Activated effector memory CD4-positive, alpha-beta T cell treated with Interleukin-2 at 50 U/mL for 16 hours (primary cell): ENCODE measurements at places on chromosomes 2 and 18.

- no peak for DNase-seq
These were observed 46.0 kb downstream of the CAVIN2 start for GRCh38 chr2:191800874-191801273.

- no peak for DNase-seq
These were observed 10.2 kb upstream of the FAP start for GRCh38 chr2:162253435-162253834.

DNA sequence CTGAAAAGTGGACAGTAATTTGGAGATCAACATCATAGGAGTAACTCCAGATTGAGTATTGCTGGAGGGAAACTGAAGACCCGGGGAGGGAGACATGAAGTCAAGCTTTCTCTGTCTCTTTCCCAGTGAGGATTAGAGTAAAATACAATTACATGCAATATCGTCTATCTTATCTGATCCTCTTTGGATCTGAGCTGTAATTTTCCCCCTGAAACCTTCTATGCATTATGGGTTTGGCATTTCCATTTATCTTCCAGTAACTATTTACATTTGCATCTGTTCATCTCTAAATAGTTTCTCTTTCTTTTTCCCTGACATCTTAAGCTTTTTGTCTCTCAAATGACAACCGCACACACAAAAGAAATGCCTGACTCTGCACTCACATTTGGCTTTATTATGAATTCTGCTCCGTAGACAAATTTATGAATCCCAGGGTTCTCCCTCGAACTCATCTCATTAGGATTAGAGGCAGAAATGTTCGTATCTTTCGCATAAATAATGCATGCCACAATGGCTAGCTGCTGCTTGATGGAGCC is 113.1 kb downstream of the SPP2 start:
- DNase-seq: no peak

- no peak for DNase-seq
These were observed 261.1 kb downstream of the KCNE4 start for GRCh38 chr2:223313101-223313500.

GRCh38 chr18:78908462-78909260 is 71.0 kb upstream of the SALL3 start:
- no peak for DNase-seq

DNA sequence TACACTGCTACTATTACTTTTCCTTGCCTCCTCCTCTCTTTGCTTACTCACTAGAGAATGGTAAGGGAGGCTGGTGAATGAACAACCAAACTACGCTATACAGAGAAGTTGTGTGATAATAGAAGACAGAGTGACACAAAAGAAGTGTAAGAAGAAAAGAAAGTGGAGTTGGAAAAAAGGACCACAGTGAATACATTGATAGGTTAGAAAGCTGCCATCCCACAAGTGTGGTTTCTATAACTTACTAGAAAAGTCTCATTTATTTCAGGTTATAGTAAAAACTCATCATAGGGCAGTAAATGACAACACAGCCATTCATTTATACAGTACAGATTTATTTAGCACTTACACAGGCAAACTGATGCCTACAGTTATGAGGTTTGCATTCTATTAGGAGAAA is 77.3 kb downstream of the TTC21B start:
- DNase-seq: no peak

- no peak for DNase-seq
These were observed 60.2 kb downstream of the CHRNA1 start for GRCh38 chr2:174704061-174704460.

DNA sequence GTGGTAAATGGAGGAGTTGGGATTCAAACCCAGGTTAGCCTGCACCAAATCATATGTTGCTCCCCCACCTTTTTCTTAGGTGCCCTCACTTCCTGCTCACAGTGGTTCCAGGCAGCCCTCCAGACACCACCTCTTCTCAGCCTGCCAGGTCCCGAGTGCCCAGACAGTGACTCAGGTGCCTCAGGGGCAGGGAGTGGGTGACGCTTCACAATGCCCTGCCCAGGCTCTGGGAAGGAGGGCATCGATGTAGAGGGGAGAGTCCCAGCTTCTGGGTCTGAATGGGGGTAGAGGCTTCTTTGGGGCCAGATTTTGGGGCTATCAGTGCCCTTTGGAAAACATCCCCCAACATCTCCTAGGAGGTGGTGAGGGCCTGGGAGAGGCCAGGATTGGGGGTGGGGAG is 5.2 kb upstream of the DNAJB2 start:
- DNase-seq: no peak

DNA sequence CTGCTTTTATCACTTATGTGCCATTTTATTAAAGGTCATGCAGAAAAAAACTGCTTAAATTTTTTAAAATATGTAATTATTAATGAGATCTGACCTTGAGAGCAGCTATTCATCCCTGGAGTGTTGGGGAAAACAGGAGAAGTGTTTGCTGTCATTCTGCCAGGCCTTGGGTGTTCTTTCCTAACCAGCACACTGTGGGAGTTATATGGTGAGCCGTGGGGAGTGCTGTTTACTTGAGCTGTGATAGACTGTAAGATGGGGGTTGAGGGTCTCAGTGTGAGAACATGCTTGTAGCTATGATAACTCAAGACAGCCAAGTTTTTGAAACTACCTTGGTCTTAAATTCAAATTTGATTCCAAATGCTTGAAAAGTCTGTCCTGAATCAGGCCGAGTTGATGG is 101.3 kb upstream of the ARHGAP28 start:
- DNase-seq: no peak

DNA sequence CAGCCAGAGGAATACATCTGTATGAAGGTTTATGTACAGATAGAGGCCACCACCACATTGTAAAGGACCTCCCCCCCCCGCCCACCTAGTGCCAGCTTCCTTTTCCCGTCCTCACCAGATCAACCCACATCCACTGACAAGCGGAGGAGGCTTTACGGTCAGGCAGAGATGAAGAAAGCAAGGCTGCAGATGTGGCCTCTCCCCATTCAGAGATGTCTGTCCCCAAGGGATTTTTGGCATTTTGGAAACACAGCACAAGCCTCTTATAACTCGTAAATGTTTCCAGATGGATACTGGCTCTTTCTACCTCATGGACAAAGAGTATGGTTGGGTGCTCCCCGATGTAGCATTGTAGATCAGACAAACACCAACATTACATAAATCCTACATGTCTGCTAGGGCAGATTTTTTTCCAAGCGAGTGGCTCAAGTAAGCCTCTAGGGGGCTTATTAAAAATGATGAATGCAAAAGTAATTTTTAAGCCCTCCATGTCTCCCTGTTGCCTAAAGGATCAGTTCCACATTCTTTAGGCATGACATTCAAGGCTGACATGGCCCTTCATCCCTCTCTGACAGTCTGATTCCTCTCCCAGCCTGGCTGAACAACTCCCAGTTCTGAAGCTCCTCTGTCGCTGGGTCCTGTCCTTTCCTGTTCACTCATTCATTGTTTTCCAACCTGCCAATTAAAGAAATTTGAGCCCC is 11.7 kb downstream of the VIT start:
- no peak for DNase-seq

- DNase-seq: no peak
These were observed 259.8 kb upstream of the ATP5MC3 start for GRCh38 chr2:175441181-175441761.

- no peak for DNase-seq
These were observed 2102.3 kb upstream of the CELF4 start for GRCh38 chr18:39667905-39668304.

DNA sequence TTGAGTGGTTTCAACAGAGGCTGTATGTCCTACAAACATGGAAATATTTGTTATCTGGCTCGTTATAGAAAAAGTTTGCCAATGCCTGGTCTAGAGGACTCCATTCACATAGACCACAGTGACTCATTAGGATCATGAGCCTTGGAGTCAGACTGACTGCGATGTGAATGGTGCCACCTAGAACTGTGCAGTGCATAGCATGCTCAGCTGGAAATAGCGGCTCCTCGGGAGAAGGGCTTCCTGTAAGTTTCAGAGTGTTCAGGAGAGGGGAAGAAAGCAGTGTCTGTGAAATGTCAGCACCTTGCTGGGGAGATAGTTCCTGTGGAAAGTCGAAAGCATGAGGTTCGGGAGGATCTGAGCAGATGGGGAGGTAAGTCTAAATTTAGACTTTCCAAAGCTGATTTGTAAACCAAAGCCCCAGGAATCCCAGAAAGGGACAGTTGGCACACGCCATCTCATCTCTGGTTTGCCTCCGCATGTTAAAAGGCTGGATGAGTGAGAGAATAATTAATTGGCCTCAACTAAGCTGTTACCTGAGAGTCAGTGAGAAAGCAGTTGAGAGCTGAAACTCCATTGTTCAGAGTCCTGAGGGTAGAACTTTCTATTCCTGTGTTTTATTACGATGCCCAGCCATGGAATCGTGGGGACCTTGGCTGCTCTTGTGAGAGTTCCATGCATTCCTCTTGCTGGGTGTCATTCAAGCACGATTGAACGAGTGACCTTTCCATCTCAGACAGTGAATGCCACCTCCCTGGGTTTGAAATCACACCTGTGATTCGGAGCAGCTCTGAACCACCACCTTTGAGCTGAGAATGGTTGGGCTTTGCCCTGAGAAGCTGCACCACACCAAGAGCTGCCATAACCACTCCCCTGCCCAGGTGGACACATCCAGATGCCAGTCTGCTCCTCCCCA is 99.5 kb downstream of the MAPK4 start:
- no peak for DNase-seq

- DNase-seq: no peak
These were observed 12.6 kb downstream of the SLC20A1 start for GRCh38 chr2:112658301-112658700.

- no peak for DNase-seq
These were observed 168.9 kb upstream of the RMP24 start for GRCh38 chr18:35803551-35803950.

DNA sequence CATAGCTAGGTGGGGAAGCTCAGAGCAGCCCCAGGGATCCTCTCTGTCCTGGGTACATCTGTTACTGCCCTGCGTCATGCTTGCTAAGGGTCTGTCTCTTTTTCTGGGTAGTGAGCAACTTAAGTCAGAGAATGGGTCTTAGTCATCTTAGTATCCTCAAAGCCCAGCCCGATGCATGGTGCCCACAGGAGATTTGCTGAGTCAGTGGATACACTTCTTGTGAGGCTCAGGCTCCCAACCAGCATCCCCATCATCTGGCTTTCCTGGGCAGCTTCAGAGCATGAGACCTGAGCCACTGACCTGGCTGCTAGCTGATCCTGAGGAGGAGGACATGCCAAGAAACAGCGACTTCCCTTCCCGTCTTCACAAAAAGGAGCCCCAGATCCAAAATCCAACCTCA is 10.0 kb downstream of the FOXI3 start:
- DNase-seq: no peak

DNA sequence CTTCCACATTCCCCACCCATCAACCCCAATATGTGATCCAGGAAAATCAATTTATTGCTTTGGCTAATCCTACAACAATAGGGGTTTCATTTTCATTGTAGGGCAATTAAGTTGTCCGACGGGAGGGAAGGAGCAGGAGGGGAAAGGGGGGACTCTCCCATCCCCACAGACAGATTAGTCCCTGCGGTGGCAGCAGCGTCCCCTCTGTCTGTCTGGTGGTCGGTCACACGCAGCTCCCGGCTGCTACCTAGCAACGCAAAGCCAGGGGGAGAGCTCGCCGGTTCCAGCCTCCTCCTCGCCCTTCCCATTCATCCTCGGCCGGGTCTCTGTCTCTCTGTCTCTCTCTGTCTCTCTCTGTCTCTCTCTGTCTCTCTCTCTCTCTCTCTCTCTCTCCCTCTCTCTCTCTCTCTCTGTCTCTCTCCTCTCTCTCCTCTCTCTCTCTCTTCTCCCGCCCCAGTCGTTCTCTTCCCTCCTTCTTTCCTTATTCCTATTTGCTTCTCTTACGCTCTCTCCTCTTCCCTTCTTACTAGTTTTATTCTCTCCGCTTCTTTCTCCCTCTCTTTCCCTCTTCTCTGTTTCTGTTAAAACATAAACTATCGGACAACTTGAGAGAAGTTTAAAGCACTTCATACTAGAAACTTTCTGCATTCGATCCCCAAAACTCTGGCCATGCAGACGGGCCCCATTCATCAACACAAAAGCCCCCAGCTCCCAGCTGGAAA is 1.2 kb downstream of the LRP2 start:
- no peak for DNase-seq

- no peak for DNase-seq
These were observed 691.3 kb downstream of the LRP1B start for GRCh38 chr2:141439524-141439923.

- DNase-seq: no peak
These were observed 356.1 kb upstream of the ZEB2 start for GRCh38 chr2:144876013-144876412.

GRCh38 chr2:26560892-26561291 is 80.3 kb downstream of the CIB4 start:
- no peak for DNase-seq

- DNase-seq: peak; percentile 29
These were observed 780 bp downstream of the HTRA2 start for GRCh38 chr2:74530239-74531187.

- no peak for DNase-seq
These were observed 129.6 kb downstream of the PID1 start for GRCh38 chr2:229141424-229142025.

DNA sequence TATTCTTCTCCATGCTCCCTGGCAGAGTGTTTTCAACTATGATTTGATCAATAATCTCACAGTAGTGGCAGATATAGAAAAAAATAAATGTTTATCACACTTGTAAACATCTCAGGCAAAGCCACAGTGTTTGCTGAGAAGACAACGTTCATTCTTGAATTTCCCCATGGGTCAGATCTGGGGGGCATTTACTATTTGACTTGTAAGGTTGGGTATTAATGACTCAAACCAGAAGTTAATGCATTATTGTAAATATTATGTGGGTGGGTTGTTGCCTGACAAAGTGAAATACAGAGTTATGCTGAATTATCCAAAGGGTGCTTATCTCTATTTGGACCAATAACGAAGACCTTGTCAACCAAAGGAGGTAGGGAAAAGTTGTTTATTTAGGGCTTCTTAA is 149.7 kb upstream of the BOD1L2 start:
- DNase-seq: no peak

GRCh38 chr18:31049189-31049588 is 6.6 kb upstream of the DSC3 start:
- DNase-seq: no peak

DNA sequence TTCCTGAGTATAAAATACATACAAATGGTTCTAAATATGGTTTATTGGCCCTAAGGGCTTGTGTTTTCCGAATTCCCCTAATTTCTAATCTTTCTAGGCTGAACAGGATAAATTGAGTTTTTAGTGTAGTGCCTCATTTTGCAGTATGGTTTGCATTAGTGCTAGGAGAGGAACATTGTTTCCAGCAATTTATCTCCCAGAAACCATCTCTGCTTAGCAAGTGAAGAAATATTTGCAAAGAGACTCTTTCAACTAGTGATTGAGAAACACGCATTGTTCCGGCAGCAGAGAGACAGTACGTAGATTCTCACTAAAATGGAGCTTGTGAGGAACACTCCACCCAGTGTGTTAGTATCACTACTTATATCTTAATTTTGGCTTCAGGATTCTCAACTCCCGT is 177.8 kb upstream of the EPAS1 start:
- DNase-seq: no peak

DNA sequence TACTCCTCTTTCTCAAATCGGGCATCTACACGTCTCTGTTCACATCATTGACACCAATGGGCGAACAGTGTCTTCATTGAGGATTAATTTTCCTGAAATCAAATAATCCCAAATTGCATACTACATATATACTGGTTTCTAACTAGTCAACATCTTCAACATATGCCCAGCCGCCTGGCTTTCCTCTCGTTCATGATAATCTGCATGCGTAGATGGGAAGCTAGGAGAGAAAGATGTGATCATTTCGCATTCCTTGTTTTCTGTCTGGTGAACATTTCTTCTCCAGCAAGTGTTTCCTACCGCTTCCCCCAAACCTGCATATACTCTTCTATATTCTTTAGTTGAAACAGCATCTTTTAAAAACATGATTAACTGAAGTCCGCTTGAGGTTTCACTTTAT is 7.4 kb downstream of the TWIST2 start:
- DNase-seq: no peak
